ENCODE measurements at places on chromosomes 1 and 21.

- DNase-seq: no peak
Observed at GRCh38 chr1:228897901-228898300, 162.6 kb downstream of the RHOU start.

DNA sequence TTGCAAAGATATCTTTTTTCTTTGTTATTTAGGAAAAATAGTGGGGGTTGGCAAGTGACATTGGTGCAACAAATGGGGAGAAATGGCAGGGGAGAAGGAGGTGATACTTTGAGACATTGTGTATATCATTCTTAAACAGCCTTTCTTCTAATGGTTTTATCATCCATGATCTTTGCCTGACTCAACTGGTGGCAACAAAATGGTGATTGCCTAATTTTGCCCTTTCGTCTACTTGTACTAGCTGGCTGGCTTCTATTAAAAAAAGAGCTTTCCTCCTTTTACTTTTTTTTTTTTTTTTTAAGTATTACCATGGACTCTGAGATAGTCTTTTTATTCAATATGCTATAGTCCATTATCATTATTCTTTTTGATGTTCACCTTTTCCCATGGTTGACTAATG lies 27.7 kb downstream of the DESI2 start:
- no peak for DNase-seq

DNA sequence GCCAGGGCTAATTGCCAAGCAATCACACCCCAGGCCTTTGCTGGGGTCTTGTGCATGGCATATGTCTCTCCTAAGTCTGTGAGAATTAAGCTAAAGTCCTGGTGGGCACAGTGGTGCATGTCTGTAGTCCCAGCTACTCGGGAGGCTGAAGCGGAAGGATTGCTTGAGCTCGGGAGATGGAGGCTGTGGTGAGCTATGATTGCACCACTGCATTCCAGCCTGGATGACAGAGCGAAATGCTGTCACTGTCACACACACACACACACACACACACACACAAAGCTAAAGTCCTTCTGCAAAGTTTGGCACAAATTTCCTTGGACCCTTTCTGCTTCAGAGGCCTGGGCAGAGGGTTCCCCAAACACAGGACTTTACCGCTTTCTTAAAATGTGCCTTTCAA lies 31.3 kb upstream of the DNAJC11 start:
- DNase-seq: no peak

- DNase-seq: no peak
Observed at GRCh38 chr1:181169281-181169865, 80.9 kb downstream of the IER5 start.

GRCh38 chr21:35342440-35342839 lies 293.3 kb upstream of the RUNX1 start:
- DNase-seq: no peak

DNA sequence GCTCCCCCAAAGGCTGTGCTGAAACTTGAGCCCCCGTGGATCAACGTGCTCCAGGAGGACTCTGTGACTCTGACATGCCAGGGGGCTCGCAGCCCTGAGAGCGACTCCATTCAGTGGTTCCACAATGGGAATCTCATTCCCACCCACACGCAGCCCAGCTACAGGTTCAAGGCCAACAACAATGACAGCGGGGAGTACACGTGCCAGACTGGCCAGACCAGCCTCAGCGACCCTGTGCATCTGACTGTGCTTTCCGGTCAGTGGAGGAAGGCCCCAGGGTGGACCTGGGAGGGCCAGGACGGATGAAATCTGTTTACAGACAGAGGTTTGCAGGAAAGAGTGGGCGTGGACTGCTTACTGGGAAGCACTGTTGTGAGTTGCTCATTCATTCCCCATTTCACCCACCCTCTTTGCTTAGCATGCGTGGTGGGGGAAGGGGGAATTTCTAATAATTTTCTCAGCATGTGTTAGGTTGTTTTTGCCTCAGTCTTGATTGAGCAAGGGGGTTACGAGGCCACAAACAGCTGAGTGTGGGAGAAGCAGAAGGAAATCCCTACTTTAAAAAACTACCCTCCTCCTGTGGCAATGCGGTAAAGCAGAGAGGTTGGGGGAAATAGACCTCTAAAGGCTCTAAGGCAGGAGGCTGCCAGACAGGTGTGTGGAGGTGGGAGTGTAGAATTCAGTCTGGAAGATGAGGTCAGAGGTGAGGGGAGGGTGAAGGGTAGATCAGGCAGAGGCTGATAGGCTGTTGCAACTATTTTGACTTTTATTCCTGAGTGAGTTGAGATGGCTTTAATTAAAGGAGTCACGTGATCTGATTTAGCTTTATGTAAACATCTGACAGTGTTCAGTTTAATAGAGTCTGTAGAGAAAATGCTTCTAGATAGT lies 1.3 kb downstream of the FCGR2A start:
- no peak for DNase-seq

DNA sequence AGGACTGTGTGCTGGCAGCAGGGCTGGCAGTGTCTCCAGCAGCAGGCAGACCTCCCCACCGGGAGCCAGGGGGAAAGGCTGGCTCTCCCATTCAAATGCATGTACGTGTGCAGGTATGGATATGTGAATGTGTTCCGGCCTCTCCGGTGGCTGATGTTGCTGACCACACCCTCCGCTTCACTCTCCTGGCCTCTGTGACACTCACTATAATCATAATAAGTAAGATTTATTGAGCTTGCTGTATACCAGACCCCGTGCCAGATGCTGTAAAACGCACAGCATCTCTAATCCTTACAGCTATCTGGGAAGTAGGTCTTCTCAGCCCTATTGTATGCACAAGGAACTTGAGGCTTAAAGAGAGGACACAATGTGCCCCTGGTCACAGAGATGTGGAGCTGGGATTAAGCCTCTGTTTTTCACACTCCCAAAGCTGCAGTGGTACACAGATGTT lies 20.5 kb upstream of the ARTN start:
- DNase-seq: no peak

All from T-helper 9 cell (primary cell).